ENCODE measurements at places on chromosomes 11 and 22.

DNA sequence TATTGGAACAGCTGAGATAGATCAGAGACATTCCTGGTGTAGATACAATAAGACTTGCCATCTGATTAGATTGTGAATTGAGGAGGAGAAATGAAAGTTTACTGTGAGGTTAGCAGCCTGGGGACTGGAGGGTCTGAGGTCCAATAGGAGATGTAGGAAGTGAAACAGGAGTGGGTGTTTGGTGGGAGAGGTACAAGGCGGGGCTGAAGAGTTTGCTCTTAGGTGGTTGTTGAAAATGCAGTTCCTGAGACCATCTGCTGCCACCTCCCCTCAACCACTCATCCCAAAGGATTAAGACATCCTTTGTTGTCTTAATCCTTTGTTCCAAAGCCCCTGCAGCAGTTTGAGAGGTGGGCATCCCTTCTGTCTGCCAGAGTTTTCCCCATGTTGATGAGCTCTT is 14.8 kb downstream of the PIWIL4 start:
- DNase-seq = no peak

- no peak for DNase-seq
Measured at GRCh38 chr11:8352876-8353505, 89.3 kb upstream of the LMO1 start.

DNA sequence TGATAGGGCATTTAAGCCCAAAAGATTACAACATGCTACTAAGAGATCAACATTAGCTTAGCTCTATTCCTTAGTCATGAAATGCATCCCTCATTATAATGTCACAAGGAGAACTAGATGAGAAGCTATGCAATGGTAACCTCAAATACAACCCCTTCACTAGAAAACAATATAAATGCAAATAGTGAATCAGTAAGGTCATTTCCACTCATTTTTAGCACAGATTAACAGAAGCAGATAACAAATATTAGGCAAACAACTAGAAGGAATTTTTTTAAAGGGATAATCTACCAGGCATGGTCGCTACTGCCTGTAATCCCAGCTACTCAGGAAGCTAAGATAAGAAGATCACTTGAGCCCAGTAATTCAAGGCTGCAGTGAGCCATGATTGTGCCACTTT is 28.2 kb downstream of the SIK3 start:
- no peak for DNase-seq

- DNase-seq = peak; percentile 68
Measured at GRCh38 chr11:66289548-66290329, 796 bp upstream of the YIF1A start.

- DNase-seq = no peak
Measured at GRCh38 chr11:117855186-117855845, 21.1 kb downstream of the FXYD6 start.

DNA sequence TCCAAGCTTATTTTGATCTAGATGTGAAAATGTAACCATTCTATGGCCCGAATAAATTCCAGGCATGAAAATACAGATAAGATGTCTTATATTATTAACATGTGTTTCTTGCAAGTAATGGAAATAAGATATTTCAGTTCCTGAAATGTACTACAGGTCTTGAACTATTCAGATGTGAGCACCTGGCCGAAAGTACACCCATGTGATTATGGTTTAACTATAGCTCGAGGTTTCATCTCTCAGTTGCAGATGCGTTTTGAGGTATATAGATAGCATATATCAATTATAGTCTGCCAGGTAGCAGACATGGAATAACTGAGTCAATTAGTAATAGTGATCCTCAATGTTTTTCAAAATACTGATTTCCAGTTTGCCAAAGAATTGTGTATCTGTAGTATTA is 68.3 kb downstream of the DDIAS start:
- no peak for DNase-seq

All from activated naive CD4-positive, alpha-beta T cell (primary cell).